ENCODE measurements at places on chromosomes 12 and 14.

DNA sequence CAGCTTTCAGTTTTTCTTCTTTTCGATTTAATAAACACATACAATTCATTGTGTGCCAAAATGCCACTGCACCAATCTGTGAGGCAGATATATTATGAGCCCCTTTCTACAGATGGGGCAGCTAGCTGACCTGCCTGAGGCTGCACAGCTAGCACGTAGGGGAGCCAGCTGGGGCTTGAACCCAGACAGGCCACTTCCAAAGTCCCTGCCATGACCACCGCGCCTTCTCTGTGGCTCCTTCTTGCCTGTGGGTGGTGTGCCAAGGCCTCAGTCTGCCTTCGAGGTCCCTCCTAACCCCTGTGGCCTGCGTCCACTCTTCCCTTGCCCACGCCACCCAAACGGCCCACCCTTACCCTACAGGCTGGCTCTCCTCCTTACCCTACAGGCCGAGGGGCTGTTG, 16.2 kb downstream of the FAM222A start:
- DNase-seq: no peak

DNA sequence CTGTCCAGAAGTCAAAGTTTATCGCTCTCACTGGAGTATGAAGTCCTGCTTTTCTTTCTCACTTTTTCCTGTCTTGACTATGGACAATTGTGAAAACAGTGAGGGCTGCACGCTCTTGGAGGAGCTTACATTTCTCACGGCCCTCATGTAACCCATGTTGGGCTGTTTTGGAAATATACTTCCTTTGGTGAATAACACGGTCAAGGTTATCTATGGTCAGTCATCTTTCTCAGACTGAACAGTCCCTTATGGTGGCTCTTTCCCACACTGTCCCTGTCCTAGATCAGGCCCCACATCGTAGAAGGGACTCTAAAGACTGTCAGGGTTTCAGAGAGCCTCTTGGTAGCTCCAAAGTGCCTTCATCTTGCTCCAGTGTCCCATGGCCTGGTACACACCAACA, 7.2 kb downstream of the CCDC92 start:
- DNase-seq: no peak

GRCh38 chr12:49332441-49332861, 4.5 kb downstream of the C1QL4 start:
- no peak for DNase-seq

- DNase-seq: no peak
Observed at GRCh38 chr14:105200641-105201040, 19.5 kb upstream of the NUDT14 start.

DNA sequence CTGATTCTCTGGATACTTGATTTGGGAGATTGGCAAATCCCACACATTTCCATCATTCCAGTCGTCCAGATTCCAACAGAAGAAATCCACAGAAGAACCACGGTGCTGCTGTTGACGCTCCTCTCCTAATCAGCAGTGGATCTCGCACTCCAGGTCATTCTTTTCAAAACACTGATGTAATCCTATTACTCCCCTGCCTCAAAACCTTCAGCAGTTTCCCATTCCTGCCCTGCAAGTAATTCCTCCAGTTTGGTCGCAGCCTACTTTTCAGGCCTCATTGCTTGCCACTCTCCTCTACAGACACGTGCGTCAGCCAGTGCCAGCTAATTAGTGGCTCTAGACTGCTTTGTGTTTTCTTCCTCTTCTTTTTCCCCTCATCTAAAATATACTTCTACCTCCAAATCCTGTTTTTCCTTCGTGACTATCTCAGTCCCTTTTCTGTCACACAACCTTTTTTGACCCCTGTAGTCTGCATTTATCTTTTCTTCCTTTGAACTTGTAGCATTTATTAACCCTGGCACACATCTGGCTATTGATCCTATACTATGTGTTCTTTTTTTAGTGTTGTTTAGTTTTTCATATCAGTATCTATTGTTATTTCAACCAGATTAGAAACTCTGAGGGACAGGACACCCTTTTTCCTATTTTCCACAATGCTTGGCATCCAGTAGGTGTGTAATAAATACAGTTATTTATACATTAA, 36.8 kb downstream of the PRORP start:
- DNase-seq: no peak

DNA sequence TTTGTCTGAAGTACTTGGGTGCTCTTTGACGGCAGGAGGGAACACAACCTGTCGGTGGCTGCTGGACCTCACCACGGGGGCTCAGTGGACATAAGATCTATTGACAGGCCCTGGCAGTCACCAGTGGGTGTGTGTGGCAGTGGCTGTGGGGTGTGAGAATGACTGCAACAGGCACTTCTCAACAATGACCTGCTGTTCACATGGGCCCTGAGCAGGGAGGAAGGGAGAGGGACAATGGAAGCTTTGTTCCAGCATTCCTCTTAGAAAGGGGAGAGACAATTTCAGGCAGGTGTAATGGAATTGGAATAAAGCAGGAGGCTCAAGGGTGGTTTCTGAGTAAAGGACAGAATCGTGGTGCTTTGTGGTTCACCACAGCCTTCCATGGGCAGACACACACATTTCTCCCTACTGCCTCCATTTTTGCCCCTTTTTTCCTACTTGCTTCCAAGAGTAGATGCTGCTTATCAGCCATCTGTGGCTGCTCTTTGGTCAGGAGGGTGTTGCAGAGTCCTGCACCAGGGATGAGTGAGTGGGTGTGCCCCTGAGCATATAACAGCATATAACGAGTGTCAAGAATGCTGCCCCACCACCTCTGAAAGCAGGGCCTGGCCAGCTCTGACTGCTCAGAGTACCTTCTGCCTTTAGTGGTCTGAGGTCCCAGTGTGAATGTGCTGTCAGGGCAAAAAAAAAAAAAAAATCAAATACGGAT, 267.7 kb downstream of the RASSF9 start:
- DNase-seq: no peak

GRCh38 chr14:60665177-60665550, 15.9 kb upstream of the SIX1 start:
- no peak for DNase-seq

GRCh38 chr14:77024171-77024691, 4.3 kb downstream of the IRF2BPL start:
- DNase-seq: no peak

- no peak for DNase-seq
Observed at GRCh38 chr14:104335176-104335575, 196.8 kb downstream of the KIF26A start.

GRCh38 chr12:57741844-57742738, 2.7 kb upstream of the TSPAN31 start:
- DNase-seq: no peak

GRCh38 chr12:130280231-130280630, 57.5 kb upstream of the PIWIL1 start:
- no peak for DNase-seq

DNA sequence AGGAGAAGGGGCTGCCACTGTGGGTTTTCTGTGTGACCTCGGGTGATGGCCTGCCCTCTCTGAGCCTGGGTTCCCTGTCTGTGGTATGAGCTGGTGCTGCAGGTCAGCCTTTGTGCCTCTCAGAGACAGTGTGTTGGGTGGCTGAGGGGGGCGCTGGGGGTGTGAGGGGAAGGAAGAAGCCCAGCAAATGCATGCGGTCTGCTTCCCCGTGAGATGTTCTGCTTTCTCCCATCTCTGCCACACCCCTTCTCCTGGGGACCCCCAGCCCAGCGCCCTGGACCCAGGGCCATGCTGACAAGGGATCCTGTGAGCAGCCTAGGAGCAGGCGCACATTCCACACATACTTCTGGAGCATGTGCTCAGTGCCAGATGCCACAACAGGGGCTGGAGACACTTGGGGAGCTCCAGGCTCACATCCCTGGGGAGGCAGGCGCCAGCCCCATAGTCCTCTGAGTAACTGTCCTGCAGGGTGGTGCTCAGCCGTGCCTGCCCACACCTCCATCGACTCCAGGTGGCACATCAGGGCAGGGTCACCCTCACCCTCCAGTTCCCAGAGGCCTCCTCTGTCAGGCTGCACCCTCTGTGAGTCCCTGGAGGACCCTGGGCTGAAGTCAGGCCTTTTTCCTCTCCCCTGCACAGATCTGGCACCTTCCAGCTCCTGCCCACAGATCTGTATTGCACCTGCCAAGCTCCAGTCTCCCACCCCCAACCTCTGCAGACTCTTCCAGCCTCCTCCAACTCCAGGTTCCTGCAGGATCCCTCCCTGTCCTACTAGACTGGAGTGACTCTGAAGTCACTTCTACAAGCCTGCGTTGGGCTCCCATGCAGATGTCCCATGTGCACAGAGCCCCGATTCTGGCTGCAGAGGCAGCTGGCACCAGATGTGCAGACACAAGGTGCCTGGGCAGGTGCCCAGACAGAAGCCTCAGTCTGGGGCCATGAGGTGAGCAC, 205.6 kb downstream of the KIF26A start:
- DNase-seq: no peak

GRCh38 chr14:73884438-73885190, 2.0 kb upstream of the ZNF410 start:
- DNase-seq: no peak

DNA sequence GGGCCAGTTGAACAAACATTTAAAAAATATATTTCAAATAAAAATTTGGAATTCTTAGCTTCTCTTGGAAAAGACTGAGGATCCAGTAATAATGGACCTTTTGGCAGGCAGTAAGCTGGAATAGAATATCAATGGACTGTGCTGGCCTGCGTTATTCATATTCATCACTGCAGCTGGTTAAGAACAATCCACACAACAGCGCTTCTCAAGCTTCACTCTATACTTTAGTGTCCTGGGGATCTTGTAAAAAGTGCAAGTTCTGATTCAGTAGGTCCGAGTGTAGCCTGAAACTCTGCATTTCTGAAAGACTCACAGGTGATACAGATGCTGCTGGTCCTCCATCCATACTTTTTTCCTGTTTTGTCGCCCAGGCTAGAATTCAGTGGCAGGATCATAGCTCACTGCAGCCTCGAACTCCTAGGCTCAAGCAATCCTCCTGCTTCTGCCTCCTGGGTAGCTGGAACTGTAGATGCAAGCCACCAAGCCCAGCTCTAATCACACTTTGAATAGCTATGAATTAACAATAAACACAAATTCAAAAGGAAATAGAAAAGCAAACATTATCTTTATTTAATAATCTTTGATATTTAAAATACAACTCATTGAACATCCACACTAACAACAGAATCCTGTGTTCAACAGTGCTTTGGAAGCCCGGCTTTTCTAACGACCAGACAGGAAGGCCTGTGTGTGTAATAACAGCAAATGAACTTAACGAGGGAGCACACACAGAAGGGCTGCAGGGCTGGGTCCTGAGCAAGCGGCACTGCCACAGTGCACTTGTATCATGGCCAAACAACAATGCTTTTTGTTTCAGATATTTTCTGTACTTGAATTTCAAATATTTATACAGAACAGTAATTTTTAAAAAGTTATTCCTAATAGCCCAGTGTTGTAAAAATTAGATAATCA, 18.4 kb upstream of the TRIP11 start:
- no peak for DNase-seq

- no peak for DNase-seq
Observed at GRCh38 chr12:25295361-25295760, 44.6 kb upstream of the KRAS start.

Data from NCI-H460 (cell line).